ENCODE measurements at places on chromosomes 6 and 20.

- no peak for DNase-seq
Observed at GRCh38 chr6:53139841-53140413, 8.7 kb downstream of the GCM1 start.

GRCh38 chr20:14817101-14817500 is 479.7 kb upstream of the FLRT3 start:
- DNase-seq = no peak

DNA sequence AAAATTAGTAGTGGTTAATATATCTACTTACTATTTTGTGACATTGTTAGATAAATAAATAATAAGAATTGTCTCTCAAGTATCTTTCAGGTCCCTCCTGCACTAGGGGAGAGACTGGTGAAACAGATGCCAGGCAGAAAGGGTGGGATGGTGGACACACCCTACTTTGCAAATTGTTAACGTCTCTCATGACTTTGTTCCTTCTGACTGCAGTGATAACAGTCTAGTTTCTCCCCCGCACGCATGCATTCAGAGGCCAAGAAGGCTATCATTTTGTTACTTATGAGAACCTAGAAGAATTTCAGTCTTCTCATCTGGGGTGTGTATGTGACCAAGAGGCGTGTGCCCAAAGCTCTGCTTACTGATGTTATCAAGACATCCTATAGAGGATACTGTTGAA is 152.3 kb downstream of the EDN1 start:
- no peak for DNase-seq

GRCh38 chr6:38708496-38708895 is 5.6 kb upstream of the GLO1 start:
- DNase-seq = no peak

DNA sequence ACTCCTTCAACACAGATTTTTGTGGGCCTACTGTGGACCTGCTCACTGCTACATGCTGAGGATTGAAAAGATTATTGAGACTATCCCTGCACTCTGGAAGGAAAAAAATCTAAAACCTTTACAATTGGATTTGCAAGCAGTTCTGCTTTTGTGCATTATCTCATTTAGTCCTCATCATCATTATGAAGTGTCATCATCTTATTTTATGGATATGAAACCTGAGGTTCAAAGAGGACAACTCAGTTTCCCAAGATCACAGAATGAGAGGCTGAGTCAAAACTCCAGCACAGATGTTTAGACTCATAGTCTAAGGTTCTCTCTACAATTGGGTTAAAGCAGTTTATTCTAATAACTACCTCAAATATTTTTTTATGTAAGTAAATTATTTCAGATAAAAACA is 160.2 kb upstream of the MARCKS start:
- DNase-seq = no peak

DNA sequence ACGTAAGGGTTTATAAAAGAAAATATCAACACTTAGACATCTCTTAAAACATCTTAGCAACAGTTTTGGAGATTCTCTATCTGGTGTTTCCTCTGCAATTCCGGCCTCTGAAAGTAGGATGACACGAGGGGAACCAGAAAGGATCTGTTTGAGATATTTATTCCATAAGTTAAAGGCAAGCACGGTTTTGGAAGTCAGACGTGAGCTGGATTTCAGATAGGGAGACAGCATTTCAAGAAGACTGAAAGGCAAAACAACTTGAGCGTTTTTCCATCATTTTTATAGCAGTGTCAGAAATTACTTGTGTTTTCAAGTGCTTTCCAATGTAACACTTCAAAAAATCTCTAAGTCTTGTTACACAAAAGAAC is 52.9 kb upstream of the BTN3A2 start:
- DNase-seq = no peak

Measured in endothelial cell (in vitro differentiated cells).